Activated CD8-positive, alpha-beta T cell treated with anti-CD3 and anti-CD28 coated beads for 36 hours (primary cell): ENCODE measurements at places on chromosomes 5 and 9. TPM values are rescaled to one million over a fixed set of nuclear protein-coding genes. Genes with fewer than 3 reads are reported as not detected.

GRCh38 chr5:167967494-167968177 is 323.8 kb upstream of the WWC1 start:
- H3K4me1 ChIP-seq: no peaks in the 10 kb centered on the region
- no peaks in the 10 kb centered on the region for H3K27me3 ChIP-seq
- H3K36me3 ChIP-seq: no peaks in the 10 kb centered on the region
- no peak for DNase-seq
- H3K27ac ChIP-seq: no peak overlapping the region
- no peak overlapping the region for H3K4me3 ChIP-seq

- no peak overlapping the region for H3K27ac ChIP-seq
- H3K4me3 ChIP-seq: no peak overlapping the region
- no peaks in the 10 kb centered on the region for H3K27me3 ChIP-seq
- no peaks in the 10 kb centered on the region for H3K4me1 ChIP-seq
These were observed 68.5 kb downstream of the TEX10 start for GRCh38 chr9:100284247-100284646.

GRCh38 chr9:74554751-74555419 is 57.8 kb downstream of the RORB start:
- DNase-seq: no peak

- no peak for DNase-seq
- H3K27me3 ChIP-seq: no peaks in the 10 kb centered on the region
- H3K27ac ChIP-seq: no peak overlapping the region
- H3K36me3 ChIP-seq: peaks cover 35% of the 10 kb centered on the region
- no peaks in the 10 kb centered on the region for H3K4me1 ChIP-seq
These were observed 14.2 kb upstream of the CCDC180 start for GRCh38 chr9:97293207-97293721.

- no peaks in the 10 kb centered on the region for H3K36me3 ChIP-seq
- no peak overlapping the region for H3K4me3 ChIP-seq
- DNase-seq: no peak
- H3K27ac ChIP-seq: no peak overlapping the region
- peaks cover 6% of the 10 kb centered on the region for H3K27me3 ChIP-seq
These were observed 592.4 kb downstream of the KIF4B start for GRCh38 chr5:155605920-155606319.

DNA sequence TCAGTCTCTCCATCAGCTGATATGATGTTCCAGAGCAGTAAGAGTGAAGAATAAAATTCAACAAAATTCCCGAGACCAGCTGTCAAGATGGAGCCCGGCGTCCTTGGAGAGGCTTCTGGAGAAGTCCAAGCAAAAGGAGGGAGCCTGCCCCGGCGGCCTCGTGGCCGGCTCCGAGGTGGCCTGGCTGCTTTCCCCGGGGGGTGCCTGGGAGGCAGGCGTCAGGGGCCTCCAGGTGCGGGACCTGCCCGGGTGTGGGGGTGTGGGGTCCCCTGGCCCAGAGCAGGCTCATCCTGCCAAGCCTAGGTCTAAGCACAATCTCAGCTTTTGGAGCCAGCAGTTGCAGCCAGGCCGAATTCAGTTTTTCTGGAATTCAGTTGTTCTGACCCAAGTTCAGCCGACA is 122.6 kb upstream of the IQGAP2 start:
- no peaks in the 10 kb centered on the region for H3K36me3 ChIP-seq
- no peak overlapping the region for H3K4me3 ChIP-seq
- no peaks in the 10 kb centered on the region for H3K27me3 ChIP-seq

DNA sequence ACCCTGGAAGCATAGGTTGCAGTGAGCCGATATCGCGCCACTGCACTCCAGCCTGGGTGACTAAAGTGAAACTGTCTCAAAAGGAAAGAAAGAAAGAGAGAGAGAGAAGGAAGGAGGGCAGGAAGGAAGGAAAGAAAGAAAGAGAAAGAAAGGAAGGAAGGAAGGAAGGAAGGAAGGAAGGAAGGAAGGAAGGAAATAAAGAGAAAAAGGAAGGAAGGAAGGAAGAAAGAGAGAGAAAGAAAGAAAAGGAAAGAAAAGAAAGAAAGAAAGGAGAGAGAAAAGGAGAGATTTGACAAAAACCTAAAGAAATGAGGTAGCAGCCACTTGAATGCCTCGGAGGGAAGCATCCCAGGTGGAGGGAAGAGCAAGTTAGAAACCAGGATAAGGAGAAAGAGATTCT is 44.6 kb downstream of the MSX2 start:
- H3K4me1 ChIP-seq: no peaks in the 10 kb centered on the region
- H3K36me3 ChIP-seq: no peaks in the 10 kb centered on the region
- H3K27me3 ChIP-seq: peaks cover 10% of the 10 kb centered on the region
- H3K4me3 ChIP-seq: no peak overlapping the region

DNA sequence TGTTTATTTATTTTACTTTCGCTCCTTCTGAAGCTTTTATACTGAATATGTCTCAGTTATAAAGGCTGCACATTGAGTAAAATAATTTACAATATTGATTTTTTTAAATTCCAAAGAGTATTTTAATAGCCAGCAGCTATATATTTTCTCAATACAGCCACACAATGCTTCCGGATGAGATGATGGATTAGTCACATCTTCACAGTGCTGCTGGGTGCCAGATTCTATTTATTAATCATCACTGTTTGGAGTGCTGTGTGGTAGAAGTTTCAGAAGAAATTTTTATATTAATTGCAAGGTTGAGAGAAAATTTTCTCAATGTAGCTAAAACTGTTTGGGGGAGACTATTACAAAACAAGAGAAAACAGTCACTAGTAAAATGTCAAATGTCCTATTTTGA is 989.8 kb downstream of the TLE4 start:
- DNase-seq: no peak
- no peaks in the 10 kb centered on the region for H3K27me3 ChIP-seq
- H3K27ac ChIP-seq: no peak overlapping the region
- H3K36me3 ChIP-seq: no peaks in the 10 kb centered on the region
- H3K4me1 ChIP-seq: no peaks in the 10 kb centered on the region

GRCh38 chr9:125470767-125471580 is 209.3 kb downstream of the GAPVD1 start:
- H3K27me3 ChIP-seq: no peaks in the 10 kb centered on the region
- H3K4me1 ChIP-seq: no peaks in the 10 kb centered on the region
- H3K36me3 ChIP-seq: no peaks in the 10 kb centered on the region
- H3K27ac ChIP-seq: no peak overlapping the region

GRCh38 chr5:143977891-143978461 is 166.0 kb downstream of the HMHB1 start:
- H3K4me3 ChIP-seq: no peak overlapping the region
- H3K27ac ChIP-seq: no peak overlapping the region
- H3K27me3 ChIP-seq: no peaks in the 10 kb centered on the region
- no peaks in the 10 kb centered on the region for H3K4me1 ChIP-seq
- no peak for DNase-seq

DNA sequence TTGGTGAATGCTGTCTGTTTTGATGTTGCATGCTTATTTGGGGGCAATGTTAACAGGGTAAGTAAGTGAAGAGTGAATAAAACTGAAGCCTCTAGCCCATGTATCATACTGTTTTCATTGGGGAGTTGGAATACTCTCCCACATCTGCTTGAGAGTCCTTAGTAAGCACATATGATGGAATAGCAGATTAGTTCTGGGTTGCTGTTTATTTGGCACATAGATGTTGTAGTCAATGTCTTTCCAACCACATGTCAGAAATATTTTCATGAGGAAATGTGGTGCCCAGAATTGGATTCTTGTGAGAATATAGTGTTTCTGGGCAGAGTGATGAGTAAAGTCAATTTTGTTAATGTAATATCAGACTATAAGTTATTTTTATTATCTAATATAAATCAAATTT is 611.7 kb upstream of the FTMT start:
- H3K36me3 ChIP-seq: no peaks in the 10 kb centered on the region
- DNase-seq: no peak
- no peak overlapping the region for H3K4me3 ChIP-seq
- no peak overlapping the region for H3K27ac ChIP-seq

DNA sequence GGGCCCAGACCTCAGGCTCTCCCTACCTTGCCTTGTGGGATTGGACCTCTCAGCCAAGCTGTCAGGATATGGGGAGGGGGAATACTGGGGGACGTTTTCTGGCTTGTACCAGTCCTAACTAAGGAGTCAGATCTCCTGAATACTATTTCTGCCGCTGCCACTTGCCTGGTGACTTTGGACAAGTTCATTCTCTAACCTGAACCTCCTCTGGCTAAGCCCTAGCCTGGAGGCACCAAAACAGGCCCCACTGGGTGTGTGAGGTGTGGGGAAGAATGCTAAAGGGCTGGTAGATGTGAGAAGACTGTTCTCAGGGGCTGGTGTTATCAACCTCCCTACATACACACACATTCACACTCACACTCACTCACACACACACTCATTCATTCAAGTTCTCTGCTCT is 1.1 kb downstream of the SLC6A7 start:
- peaks cover 20% of the 10 kb centered on the region for H3K27me3 ChIP-seq
- H3K36me3 ChIP-seq: no peaks in the 10 kb centered on the region

DNA sequence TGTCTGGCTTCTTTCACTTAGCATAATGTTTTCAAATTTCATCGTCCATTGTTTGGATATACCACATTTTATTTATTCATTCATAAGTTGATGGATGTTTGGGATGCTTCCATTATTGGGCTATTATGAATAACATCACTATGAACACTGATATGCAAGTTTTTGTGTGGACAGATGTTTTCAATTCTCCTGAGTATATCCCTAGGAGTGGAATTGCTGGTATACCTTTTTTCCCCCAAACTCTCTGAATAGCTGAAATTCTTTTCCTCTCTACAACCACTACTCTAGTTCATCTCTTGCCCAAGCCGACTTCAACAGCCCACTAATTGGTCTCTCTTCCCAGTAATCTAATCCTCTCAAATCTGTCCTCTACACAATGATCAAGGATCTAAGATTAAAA is 4.7 kb upstream of the ZFR start:
- no peak overlapping the region for H3K27ac ChIP-seq
- no peaks in the 10 kb centered on the region for H3K36me3 ChIP-seq
- H3K4me3 ChIP-seq: no peak overlapping the region
- H3K27me3 ChIP-seq: peaks cover 5% of the 10 kb centered on the region
- H3K4me1 ChIP-seq: peaks cover 10% of the 10 kb centered on the region
- DNase-seq: no peak

DNA sequence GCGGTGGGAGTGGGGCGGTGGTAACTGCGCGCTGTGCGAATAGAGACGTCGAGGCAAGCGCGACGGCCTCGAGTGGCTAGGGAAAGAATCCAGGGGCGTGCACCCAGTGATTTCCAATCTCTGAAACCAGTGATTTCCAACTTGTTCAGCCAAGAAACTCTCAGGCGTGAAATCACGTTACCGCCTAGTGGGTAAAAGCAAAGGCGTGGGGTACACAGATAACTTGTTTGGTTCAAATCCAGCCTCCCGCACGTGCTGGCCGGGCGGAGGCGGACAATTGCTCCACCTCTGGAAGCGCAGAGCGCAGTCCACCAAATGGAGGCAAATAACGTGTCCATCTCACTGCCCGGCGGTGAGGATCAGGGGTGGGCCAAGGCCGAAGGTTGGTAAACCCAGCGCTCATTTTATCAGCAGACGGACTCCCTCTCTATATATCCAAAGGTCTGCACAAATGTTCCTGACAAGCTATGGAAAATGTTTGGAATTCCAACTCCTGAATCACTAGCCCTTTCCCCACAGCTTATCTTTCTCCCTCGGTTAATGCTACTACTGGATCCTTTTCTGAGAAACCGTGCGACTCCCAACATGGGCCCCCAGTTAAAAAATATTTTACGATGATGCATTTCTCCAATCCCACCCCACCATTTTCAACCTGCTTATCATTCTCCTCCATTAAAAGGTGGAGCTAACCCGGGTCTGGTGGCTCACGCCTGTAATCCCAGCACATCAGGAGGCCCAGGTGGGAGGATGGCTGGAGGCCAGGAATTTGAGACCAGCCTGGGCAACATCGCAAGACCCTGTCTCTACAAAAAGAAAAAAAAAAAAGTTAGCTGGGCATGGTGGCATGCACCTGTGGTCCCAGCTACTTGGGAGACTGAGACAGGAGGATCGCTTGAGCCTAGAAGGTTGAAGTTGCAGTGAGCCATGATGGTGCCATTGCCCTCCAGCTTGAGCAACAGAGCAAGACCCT is 950 bp upstream of the FNBP1 start:
- no peaks in the 10 kb centered on the region for H3K27me3 ChIP-seq
- H3K4me3 ChIP-seq: peak overlapping the region; percentile 86
- no peak for DNase-seq
- peaks cover 29% of the 10 kb centered on the region for H3K36me3 ChIP-seq
- H3K27ac ChIP-seq: peak overlapping the region; percentile 92

- peaks cover 11% of the 10 kb centered on the region for H3K27me3 ChIP-seq
- no peaks in the 10 kb centered on the region for H3K4me1 ChIP-seq
- DNase-seq: peak; percentile 22
- no peak overlapping the region for H3K4me3 ChIP-seq
- H3K36me3 ChIP-seq: peaks cover 1% of the 10 kb centered on the region
These were observed 34.5 kb upstream of the COL5A1 start for GRCh38 chr9:134606951-134607731.

DNA sequence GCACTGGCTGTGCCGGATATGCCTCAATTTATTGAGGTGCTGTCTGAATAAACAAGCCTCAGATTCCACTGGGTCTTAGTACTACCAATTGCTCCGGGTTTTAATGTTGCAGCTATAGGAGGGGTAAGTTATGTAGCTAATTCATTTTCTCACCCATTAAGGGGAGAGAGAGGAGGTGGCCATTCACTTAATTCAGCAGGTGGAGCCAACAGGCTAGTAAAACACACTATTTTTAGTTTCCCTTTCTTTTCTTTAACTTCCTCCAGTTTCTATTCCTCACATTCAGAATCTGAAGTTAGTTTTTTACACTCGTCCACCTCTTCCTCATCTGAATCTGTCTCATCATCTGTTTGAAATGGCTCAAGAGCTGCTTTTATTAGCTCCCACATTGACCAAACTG is 105.6 kb upstream of the CDH10 start:
- H3K4me1 ChIP-seq: no peaks in the 10 kb centered on the region
- no peak for DNase-seq
- no peaks in the 10 kb centered on the region for H3K36me3 ChIP-seq
- H3K4me3 ChIP-seq: no peak overlapping the region
- H3K27me3 ChIP-seq: no peaks in the 10 kb centered on the region

DNA sequence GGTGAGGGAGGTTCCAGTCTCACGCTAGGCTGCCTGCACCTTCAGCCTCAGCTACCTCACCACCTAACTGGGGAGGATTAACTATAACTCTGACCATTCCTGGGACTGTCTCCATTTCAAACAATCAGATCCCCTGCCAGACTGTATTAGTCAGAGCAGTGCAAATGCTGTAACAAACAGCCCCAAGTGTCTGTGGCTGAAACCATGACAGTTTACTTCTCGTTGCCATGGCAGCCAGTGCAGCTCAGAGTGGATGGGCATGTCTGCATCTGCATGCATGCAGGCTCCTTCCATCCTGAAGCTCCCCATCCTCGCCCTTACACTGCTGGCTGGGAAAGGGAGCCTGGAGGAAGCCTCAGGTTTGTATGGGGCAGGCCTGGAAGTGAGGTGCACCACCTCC is 86.7 kb downstream of the KCNIP1 start:
- DNase-seq: no peak
- H3K27me3 ChIP-seq: peaks cover 13% of the 10 kb centered on the region
- H3K4me1 ChIP-seq: no peaks in the 10 kb centered on the region
- H3K36me3 ChIP-seq: no peaks in the 10 kb centered on the region
- no peak overlapping the region for H3K4me3 ChIP-seq

GRCh38 chr5:164237486-164237885 is 732.1 kb downstream of the MAT2B start:
- no peaks in the 10 kb centered on the region for H3K4me1 ChIP-seq
- H3K36me3 ChIP-seq: no peaks in the 10 kb centered on the region
- H3K27me3 ChIP-seq: no peaks in the 10 kb centered on the region
- H3K4me3 ChIP-seq: no peak overlapping the region
- no peak overlapping the region for H3K27ac ChIP-seq

- H3K4me1 ChIP-seq: no peaks in the 10 kb centered on the region
- H3K27me3 ChIP-seq: no peaks in the 10 kb centered on the region
- DNase-seq: peak; percentile 18
- no peaks in the 10 kb centered on the region for H3K36me3 ChIP-seq
These were observed 439.1 kb upstream of the KIF2A start for GRCh38 chr5:61866930-61867329.

PCDHA9 gene
- not detected for total RNA-seq

ECM2 gene
- not detected for total RNA-seq

FOXD4L3 gene
- total RNA-seq: not detected

SLC36A2 gene
- total RNA-seq: not detected

POC5 gene
- total RNA-seq: 15.7 TPM
